ENCODE measurements at places on chromosomes 7 and 10. TPM values are rescaled to one million over a fixed set of nuclear protein-coding genes. Genes with fewer than 3 reads are reported as not detected.
A peak's percentile ranks its signal among the peaks of the same experiment; 100 is the strongest.

GRCh38 chr7:56125831-56126230, 9.6 kb upstream of the NUPR2 start:
- DNase-seq: no peak

DNA sequence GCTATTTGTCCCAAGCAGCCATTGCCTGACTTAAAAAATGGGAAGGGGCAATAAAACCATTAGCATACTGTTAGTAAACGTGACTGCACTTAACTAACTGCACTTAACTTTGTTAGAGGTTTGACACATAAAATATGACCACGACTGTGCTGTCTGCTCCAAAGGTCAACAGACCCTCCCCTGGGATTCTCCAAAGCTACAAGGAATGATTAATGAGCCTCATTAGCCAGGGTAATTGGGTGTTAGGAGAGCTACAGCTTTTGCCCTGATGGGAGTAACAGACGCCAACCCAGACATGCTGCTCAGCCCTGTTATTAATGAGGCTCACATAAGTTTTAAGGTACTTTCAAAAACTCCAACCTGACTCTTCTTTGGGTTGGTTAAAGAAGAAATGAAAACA, 129.4 kb upstream of the PLPP4 start:
- no peak for DNase-seq

DNA sequence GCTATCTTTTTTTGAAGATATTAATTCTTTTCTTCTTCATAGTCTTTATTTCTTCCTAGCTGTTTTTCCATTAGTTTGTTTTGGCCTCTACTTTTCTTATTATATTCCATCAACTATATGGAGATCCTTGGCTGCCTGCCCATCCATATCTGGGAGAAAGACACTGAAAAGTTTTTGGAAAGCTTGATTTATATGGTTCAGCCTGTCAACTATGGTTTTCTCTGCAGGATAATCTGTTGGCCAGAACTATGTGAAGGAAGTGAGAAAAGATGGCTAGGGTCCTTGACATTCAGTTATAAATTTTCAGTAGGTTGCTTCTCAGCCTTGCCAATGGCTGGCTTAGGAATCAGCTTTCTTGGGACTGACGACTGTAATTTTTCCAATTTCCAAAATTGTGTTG, 10.0 kb upstream of the CDK14 start:
- DNase-seq: no peak

DNA sequence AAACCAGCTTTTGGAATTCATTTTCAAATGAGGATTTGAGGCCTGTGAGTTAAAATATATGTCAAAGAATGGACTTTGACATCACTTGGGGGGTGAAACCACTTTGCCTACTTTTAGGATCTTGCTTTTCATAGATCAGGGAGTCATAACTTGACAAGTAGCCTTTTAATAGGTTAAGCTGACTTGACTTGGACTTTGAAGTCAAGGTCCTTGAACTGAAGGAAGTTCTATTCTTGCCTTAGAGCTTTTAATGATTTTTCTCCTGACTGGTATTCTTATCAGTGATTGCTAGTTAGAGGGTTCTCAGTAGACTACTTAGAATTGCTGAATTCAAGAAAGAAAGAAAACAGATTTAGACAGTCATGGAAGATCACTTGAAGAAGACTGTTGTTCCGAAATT, 17.7 kb downstream of the AGR2 start:
- DNase-seq: no peak

DNA sequence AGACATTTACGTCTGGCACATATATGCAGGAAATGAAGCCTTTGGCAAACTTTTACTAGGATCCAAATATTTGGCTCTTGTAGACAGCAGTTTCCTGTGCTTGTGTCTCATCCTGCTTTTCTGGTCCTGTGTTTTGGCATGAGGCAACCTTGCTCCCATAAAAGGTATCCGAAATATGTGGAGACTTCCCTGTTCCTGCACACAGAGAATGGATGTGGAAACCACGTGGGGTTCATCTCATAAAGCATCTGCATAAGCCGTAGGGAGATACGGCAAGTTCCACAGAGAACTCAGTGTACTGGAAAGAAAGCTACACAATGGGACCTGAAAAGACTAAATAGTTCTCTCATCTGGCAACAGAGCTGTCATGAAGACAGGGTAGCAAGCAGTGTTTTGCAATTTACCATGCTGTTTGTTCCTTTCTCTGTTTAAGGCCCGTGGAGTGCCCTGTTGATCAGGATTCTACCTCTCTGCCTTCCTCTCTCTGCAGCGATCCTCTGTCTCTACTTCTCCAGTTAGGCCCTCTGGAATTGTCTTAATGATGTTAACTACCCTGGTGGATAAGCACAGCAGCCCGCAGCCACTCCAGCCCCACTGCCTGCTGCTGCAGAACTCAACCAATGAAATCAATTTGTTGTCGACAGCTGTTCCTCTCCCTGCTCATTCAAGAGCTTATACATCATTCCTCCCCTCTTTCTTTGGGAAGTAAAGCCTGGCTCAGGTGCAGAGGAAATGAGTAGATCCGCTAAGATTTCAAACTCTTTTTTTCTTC, 293.6 kb downstream of the CSTF2T start:
- DNase-seq: no peak

DNA sequence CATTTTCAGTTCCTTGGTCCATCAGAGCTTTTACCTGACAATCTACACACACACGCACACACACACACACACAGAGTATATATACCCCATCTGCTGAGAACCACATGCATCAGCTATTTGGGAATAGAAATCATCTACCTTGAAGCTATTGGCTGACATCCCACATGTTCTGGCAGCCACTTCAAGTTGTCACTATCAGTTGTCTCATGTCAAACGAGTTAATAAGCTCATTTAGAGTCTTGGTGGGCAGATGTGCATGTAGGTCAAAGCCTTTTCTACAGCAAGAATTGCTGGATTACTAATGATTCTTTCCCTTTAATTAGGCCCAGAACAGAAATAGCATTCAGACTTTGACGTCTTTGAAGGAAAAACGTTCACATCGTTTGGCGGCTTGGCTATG, 36.8 kb downstream of the COL28A1 start:
- DNase-seq: no peak

DNA sequence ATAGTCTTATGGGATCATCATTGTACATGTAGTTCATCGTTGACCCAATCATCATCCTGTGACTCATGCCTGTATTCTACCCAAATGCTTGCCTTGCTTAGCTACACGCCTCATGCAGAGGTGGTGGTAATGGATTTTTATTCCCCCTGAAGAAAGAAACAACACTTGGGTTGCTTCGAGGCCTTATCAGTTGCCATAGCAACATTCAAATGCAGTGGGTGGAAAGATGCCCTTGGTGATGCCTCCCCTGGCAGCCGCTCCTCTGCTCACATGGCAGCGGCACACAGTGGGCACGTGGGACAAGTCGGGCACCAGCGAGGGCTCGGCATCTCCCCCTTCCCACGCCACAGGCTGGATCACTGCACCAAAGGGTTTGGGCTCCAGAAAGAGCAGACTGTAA, 54.0 kb upstream of the NMT2 start:
- DNase-seq: no peak

GRCh38 chr7:114415064-114415989, 712 bp downstream of the FOXP2 start:
- no peak for DNase-seq

DNA sequence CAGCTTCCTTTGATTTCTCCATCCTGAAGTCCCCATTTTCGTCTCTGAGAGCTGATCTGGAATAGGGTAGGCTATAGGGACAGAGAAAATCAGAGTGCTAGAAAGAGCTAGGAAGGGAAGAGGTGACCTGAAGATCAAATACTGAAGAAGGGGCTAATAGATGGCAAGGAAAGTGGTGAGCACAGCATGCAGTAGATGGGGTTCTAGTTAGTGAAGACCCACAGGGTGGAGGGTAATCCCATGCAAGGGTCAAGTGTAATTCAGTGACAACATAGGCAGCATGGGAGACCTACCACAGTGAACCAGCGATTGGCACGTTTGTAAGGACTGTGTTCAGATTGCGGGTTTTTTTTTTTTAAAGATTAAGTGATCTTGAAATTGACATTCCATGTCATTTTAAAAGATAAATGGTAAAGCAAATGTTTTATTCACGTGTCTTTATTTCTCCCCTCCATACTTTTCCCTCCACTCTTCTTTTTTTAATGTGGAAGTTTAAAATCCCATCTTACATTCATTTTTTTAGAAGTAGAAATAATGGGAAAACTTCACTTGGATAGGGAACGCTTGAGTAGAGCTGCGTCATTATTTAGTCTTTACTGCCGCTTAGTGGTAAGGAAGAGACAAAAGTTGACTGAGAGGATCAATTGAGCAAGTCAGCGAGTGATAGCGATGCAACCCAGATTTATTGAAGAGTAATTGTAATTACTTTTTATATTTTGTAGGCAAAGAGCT, 21.0 kb upstream of the ABI1 start:
- DNase-seq: no peak

DNA sequence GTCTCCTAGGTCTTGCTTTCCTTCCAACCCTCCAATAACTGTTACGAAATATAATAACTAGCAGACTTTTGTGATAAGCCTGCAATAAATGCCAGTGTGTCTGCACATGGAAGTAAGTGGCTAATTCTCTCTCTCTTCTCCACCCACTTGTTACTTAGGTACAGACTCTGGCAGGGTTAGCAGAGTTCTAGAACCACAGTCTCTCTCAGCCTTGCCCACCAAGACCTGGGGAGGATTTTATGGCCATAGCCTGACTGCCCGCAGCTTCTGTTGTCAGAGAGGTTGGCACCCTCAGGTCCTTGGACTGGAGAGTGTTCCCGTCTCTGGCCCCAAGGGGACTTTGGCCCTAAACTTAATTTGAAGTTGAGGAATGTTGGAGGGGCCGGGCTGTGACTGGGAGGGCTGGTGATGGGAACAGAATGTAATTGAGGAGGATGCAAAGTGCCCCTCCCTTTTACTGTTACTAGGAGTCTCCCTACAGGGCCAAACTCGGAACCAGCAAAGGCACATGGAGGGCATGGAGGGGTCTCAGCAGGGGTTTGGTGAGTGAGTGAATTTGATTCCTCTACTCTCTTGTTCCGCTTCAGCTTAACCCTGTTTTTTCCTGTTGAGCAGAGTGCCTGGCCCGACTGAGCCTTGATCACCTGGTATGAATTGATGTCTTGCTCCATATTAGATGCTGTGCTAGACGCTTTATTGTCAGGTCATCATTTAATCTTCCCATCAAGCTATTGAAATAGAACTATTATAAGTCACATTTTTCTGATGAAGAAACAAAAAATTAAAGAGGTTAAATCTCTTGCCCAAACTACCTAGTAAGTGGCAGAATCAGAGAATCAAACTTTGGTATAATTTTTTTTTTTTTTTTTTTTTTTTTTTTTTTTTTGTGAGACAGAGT, 37.0 kb upstream of the LCOR start:
- DNase-seq: no peak

GRCh38 chr10:109430043-109430760, 493.1 kb downstream of the XPNPEP1 start:
- DNase-seq: no peak

DNA sequence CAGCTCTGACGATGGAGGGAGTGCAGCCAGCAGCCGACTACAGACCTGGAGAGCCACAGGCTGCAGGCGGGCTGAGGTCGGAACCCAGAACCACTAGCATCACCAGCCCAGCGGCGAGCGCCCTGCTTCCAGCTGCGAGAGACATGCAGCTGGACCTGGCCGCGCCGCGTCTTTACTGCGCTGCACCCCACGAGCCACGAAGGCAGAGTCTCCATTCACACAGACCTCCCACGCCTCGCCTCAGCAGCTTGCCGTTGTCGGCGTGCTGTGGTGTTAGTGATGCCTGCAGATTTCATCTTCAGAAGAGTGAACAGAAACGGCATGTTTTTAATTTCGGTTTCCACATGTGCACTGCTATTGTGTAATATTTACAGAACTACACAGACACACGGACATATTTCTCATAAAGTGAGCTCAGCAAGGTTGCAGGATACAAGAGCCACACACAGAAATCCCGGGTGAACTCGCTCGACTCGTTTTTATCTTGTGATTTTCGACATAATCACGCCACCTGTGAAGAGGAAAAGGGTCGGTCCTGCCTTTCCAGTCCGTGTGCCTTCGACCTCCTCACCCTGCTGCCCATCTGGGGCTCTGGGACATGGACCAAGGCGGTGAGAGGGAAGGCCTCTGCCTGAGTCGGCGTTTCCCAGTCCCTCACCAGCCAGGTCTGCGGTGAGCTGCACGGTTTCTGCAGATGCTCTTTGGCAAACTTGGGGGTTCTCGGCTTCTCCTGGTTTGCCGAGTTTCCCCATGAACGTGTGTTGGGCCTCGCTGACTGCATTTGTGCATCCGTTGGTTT, 252.2 kb downstream of the ELFN1 start:
- DNase-seq: peak; percentile 7

GRCh38 chr10:79910836-79911235, 38.1 kb downstream of the SFTPD start:
- no peak for DNase-seq

The UTF1 gene
- not detected for polyA plus RNA-seq

The RPEL1 gene
- polyA plus RNA-seq: 0.01 TPM

The GTPBP4 gene
- polyA plus RNA-seq: 13.0 TPM

The ZNF467 gene
- 10.5 TPM for polyA plus RNA-seq

The DUSP5 gene
- 20.2 TPM for polyA plus RNA-seq

Data from heart right ventricle (tissue), 16 donors.